ENCODE measurements at places on chromosomes 5 and 9. TPM values are rescaled to one million over a fixed set of nuclear protein-coding genes. Genes with fewer than 3 reads are reported as not detected.

DNA sequence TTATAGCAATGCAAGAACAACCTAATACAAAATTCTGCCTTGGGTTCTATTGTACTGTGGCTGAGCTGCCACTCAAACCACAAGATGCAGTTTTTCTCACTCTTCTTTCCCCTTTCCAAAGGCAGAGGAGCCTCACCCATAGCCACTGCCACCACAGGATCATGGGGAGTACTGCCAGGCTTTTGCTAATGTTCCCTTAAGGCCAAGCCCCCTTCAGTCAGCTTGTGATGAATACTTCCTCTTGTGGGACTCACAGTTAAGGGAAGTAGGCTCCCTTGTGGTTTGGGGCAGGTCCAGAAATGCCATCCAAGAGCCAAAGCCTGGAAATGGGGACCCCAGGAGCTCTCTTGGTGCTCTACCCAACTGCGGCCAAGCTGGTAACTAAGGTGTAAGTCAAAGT, 258.7 kb downstream of the SPATA31D1 start:
- H3K4me3 ChIP-seq: no peak overlapping the region
- H3K27ac ChIP-seq: no peak overlapping the region
- no peaks in the 10 kb centered on the region for H3K36me3 ChIP-seq
- DNase-seq: peak; percentile 17
- H3K4me1 ChIP-seq: no peaks in the 10 kb centered on the region

GRCh38 chr5:140255460-140256157, 47.3 kb downstream of the PFDN1 start:
- no peak overlapping the region for H3K27ac ChIP-seq
- no peak for DNase-seq
- no peaks in the 10 kb centered on the region for H3K27me3 ChIP-seq
- no peaks in the 10 kb centered on the region for H3K36me3 ChIP-seq
- no peak overlapping the region for H3K4me3 ChIP-seq

- H3K36me3 ChIP-seq: no peaks in the 10 kb centered on the region
- DNase-seq: no peak
- H3K4me1 ChIP-seq: no peaks in the 10 kb centered on the region
- no peak overlapping the region for H3K4me3 ChIP-seq
- H3K27ac ChIP-seq: no peak overlapping the region
These were observed 945.9 kb downstream of the CDH18 start for GRCh38 chr5:19042106-19042505.

- H3K27ac ChIP-seq: no peak overlapping the region
- H3K36me3 ChIP-seq: no peaks in the 10 kb centered on the region
- H3K27me3 ChIP-seq: no peaks in the 10 kb centered on the region
- no peak overlapping the region for H3K4me3 ChIP-seq
- no peak for DNase-seq
- peaks cover 23% of the 10 kb centered on the region for H3K4me1 ChIP-seq
These were observed 42.6 kb downstream of the NEK6 start for GRCh38 chr9:124300312-124300711.

GRCh38 chr9:10744669-10745068, 131.9 kb upstream of the PTPRD start:
- no peak overlapping the region for H3K4me3 ChIP-seq
- H3K4me1 ChIP-seq: no peaks in the 10 kb centered on the region
- DNase-seq: no peak
- no peaks in the 10 kb centered on the region for H3K27me3 ChIP-seq

DNA sequence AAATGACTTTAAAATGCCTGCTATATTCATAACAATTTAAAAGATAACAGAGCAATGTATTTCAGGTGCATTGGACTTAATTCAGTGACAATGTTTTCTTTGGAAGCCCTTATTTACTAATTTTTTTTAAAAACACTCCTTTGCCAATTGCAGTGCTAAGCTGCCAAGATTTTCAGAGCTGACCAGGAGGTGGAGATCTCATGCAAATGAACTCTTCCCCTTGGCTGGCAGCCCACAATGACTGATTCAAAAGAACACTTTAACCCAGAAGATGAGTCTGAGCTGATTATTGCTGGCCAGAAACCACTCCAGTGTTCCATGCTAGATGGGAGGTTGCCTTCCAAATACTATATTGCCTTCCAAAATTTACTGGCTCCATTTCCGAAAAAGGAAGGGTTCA, 128.3 kb upstream of the CCNH start:
- H3K4me3 ChIP-seq: no peak overlapping the region
- H3K4me1 ChIP-seq: no peaks in the 10 kb centered on the region
- peak; percentile 90 for DNase-seq

GRCh38 chr5:36606036-36606427, 374 bp upstream of the SLC1A3 start:
- DNase-seq: no peak
- no peak overlapping the region for H3K27ac ChIP-seq
- H3K4me3 ChIP-seq: peak overlapping the region; percentile 51
- no peaks in the 10 kb centered on the region for H3K27me3 ChIP-seq
- no peaks in the 10 kb centered on the region for H3K36me3 ChIP-seq

The NREP gene
- total RNA-seq: 17.0 TPM

The PCDHGA11 gene
- 9.1 TPM for total RNA-seq

The GLRA1 gene
- not detected for total RNA-seq

The OTULINL gene
- total RNA-seq: 11.3 TPM

The IL5 gene
- total RNA-seq: 2.2 TPM
